Astrocyte of the cerebellum (primary cell): ENCODE measurements at places on chromosomes 11 and 22.

- DNase-seq, result no peak
Measured at GRCh38 chr11:123045101-123045500, 16.8 kb downstream of the HSPA8 start.

- no peak for DNase-seq
Measured at GRCh38 chr11:76322540-76322939, 58.4 kb downstream of the THAP12 start.

DNA sequence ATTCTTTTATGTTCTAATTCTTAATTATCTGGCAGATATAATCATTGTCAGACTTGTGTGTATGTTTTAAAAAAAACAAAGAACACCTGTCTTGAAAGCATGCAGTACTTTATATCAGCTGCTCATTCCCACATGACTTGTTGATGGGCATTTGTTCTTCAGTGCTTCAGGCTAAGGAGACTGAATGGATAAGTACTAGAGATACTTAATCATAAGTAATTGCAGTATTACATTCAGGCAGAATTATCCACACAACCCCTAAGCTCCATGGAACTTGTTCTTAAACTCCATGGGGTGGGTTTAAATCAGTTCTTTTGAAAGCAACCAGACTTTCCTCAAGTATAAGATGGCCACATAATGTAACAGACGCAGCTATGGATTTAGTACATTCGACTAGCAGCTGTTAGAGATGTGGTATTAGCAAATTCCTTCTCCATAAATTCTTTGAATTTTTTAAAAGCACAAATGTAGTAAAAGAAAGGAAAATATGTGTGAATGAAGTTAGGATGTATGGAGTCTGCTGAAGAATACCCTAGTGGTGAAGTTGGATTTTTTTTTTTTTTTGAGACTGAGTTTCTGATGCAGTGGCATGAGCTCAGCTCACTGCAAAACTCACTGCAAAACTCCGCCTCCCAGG lies 3.0 kb downstream of the JAM3 start:
- no peak for DNase-seq

GRCh38 chr11:20090654-20091374 lies 69.5 kb downstream of the DBX1 start:
- DNase-seq, result no peak

GRCh38 chr11:112285841-112286311 lies 25.2 kb upstream of the PLET1 start:
- DNase-seq, result no peak

DNA sequence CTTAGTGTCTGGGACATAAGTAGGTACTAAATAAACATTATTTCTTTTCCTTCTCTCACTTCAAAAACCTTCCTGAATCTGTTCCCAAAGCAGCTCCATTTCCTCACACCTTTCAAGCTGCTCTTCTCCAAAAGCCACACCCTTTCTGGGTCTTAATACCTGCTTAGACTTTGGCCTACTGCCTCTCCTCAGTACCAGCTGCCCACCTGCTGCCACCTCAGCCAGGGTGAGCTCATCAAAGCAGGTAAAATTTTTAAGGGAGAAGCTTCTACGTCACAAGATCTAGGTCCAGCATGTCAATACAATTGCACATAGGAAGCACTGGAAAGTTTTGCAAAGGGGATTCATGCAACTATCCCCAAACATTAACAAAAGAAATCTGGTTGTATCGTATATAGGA lies 108.4 kb downstream of the RPL27A start:
- DNase-seq, result no peak

GRCh38 chr11:47179655-47179991 lies 2.9 kb upstream of the ARFGAP2 start:
- no peak for DNase-seq

DNA sequence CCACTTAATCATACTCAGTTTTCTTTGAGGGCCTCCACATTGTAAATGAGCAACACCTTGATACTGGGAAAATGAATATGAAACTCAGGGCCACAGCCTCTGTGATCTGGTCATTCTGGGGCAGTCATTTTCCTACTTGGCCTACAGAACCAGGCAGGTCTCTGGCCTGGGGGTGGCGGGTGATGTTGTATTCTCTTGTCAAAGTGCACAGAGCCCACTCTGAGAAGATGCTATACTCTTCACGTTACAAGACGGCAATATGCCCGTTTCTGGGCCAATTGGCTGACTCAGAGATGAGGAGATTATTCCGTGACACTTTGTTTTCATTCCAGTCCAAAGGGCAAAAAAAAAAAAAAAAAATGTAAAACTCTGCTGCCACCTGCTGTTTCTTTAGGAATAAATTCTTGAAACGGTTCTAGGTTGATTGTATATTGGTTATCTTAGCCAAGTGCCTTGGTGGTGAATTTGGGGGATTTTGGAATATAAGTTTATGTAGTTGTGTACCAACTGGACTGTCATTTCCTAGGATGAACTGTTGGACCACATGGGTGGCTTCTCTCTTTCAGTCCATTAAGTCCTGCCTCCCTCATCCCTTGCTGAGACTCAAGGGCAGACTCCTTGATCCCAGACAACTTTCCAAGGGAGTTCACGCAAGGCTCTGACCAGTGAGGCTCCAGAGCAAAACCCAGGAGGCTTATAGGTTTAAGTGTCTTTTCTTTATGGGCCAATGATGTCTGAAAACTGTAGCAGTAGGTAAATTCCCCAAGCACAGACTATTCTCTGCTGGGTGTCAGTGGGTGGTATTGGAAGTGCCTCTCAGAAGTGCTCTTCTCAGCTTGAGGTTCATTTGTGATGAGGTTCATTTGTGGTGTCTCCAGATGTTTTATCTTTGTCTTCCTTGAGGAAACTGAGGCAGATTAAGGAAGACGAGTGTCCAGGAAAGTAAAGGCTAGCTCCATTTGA lies 18.2 kb downstream of the ADM start:
- DNase-seq, result peak; percentile 87

DNA sequence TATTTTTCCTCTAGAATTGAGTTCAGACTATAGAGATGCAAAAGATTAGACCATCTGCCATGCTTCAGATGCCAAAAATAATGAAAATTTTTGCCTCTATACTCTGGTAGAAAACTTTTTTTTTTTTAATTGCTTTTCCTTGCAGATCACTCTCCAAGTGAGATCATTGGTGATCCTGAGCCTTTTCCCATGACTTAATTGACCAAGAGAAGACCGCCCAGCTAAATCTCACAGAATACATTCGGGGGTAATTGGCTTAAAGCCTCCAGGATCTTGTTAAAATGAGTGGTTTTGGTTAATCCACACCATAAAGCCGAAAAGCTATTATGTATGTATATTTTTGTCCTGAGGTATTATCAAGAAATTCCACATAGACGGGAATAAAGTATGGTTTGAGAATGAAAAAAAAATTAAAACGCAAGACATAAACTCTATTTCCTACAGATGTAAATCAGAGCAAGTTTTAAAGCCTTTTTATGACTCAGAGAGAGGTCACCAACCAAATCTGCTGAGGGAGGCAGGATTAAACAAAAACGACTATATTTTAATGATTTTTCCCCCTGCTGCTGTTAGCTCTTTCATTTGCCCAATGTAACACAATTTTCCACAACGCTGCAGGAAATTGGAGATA lies 64.0 kb downstream of the PARVA start:
- peak; percentile 65 for DNase-seq

DNA sequence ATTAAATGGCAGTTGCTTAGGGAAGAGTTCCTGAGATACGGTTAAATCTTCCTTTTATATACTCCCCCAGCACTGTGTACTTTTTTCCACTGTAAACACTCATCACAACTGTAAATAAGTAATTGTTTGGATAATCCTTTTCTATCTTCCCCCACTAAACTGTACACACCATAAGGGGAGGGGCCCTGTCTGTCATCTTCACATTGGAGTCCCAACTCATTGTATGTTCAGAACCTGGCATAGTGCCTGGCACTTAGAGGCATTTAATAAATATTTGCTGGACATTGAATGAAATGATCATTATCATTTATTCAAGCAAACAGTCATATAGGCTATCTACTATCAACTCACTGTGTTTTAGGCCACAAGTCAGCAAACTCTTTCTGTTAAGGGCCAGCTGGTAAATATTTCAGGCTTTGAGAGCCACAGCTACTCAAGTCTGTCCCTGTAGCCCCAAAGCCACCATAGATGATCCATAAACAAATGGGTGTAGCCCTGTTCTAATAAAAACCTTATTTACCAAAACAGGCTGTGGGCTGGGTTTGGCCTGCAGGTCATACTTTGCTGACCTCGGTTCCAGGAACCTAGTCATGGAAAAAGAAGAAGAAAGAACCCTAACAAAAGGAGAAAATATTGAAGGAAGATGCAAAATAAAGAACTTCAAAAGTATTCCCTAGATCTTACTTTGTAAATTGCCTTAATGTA lies 70.0 kb downstream of the AMOTL1 start:
- no peak for DNase-seq

DNA sequence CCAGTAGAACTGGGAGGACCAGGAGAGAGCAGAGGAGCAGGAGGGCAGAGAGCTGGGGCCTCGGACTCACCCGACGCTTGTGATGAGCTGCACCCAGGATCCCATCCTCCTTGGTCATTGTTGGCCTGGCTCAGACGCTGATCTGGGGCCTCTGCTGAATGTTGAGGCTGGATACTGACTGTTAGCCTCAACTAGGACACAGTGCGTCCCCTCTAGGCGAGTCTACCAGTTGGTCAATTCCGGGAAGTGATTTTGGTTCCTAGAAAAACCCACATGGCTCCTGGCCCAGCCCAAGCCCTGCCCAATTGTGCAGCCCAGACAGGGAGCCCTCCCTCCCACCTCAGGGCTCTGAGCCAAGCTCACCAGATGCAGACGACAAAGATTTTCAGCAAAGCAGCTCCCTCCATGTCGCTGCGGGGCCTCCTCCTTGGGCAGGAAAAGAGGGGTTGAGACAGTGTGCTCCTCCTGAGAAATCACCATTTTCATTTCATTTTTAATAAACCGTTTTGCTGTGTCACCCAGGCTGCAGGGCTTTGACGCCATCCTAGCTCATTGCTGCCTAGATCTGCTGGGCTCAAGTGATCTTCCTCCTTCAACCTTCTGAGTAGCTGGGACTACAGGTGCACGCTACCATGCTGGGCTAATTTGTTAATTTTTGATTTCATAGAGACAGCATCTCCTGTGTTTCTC lies at the start of gene APOL4:
TSS of gene APOL4 (minus strand) at position 180 of the 690 bp plus-strand sequence. CDS start at position 105, 75 bp downstream.
- peak; percentile 18 for DNase-seq

GRCh38 chr11:112345166-112345565 lies 84.5 kb upstream of the PLET1 start:
- DNase-seq, result no peak

- no peak for DNase-seq
Measured at GRCh38 chr22:40732999-40733292, 53.7 kb downstream of the MCHR1 start.

GRCh38 chr22:19178657-19179496 lies at the start of gene SLC25A1:
Gene SLC25A1 (minus strand): TSS chr22:19178736. CDS start chr22:19178673, 63 bp downstream.
- DNase-seq, result peak; percentile 32

DNA sequence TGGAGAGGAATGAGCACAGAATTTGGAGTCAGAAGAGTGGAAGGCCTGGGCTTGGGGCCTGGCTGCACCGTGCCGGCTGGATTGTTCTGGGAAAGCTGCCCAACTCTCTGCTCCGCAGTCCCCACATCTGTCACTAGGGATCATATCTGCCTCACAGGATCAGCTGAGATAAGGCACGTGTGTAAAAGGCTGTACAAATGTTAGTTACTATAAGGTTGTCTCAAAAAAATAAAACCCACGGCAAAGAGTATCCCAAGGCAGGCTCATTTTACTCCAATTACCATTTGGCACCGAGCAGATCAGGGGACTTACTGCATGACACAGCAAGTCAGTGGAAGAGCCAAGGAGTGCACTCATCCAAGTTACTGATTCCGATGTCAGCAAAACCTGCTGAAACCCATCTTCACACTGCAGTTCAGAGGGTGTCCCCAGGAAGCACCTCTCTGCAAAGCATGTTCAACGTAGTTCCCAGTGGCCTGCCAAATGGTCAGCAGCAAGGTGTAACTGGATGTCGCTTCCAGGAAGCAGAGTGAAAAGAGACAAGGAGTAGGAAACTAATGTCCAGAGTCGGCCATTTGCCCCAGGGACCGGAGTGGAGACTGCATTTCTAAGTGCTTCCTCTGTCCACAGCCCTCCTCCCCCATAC lies 18.1 kb upstream of the MRTFA start:
- no peak for DNase-seq

DNA sequence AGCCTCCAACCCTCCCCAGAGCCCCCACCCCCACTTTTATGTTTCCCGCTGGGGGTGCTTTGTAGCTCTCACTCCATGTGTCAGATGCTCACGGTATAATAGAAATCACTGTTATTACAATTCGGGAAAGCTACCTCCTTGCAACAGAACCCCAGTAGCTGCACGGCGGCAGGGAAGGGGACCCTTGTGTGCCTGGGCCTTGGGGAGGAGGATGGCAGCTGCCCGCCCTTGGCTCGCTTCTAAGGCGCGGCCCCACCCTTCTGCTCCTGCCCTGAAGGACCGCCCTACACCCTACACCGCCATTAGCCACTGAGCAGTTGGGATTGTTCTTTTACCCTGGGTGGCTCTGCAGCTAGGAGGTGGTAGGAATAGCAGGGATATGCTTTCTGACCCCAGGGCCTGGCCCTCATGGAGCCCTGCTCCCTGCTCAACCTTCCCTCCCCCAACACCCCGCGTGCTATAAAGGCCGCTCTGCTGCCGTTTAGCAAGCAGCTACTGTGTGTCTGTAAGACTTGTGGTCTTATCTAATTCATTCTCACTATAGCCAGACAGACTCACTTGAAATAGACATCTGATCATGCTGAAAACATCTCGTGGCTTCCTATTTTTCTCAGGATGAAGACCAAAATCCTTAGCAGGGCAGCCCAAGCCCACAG lies 219.7 kb downstream of the CEP164 start:
- DNase-seq, result no peak

DNA sequence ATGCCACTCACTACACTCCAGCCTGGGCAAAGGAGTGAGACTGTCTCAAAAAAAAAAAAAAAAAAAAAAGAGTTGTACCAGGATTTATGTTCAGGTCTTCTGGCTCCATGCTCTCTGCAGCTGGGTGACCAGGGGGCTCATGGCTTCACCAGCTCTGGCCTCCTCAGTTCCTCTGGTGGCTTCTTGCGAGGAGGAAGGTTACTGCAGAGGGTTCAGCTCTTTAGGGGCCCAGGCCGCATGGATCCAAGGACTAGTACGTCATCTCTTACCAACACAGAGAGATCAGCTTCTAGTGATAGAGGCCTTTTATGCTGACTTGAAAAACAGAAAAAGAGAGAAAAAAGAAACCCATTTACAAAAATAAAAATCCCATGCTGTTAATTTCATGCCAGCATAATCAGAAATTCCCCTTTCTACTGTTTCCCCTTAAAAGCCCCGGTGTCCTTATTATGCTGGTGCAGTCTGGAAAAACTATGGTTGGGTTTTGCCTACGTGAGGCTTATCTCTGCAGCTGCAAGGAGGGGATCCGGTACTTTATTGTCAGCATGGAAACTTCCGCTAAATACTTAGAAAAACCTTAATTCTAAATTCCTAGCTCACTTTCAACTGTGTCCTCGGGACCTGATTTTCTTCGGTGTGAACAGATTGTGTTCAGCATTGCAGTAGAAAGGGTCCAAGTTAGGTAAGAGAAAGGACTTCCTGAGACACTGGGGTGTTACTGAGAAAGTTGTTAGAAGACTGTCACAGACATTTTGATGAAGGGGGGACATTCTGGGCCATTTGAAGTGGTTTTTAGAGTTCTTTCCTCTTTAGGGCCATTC lies 13.7 kb downstream of the ZBTB16 start:
- DNase-seq, result no peak

- DNase-seq, result no peak
Measured at GRCh38 chr11:68431984-68432645, 28.4 kb upstream of the PPP6R3 start.

- DNase-seq, result no peak
Measured at GRCh38 chr11:22343371-22344032, 5.3 kb downstream of the SLC17A6 start.
